Psoas muscle (tissue), 8 donors: ENCODE measurements at places on chromosomes 3 and 15. TPM values are rescaled to one million over a fixed set of nuclear protein-coding genes. Genes with fewer than 3 reads are reported as not detected.

CD200 gene
- polyA plus RNA-seq: 0.75 TPM

PCSK6 gene
- 8.3 TPM for polyA plus RNA-seq

ACKR2 gene
- polyA plus RNA-seq: 0.04 TPM

GRCh38 chr3:185250653-185251052 lies 3.2 kb downstream of the EHHADH start:
- no peaks in the 10 kb centered on the region for H3K4me1 ChIP-seq
- no peak for DNase-seq
- no peaks in the 10 kb centered on the region for H3K27me3 ChIP-seq
- H3K4me3 ChIP-seq: no peak overlapping the region
- no peaks in the 10 kb centered on the region for H3K36me3 ChIP-seq

DNA sequence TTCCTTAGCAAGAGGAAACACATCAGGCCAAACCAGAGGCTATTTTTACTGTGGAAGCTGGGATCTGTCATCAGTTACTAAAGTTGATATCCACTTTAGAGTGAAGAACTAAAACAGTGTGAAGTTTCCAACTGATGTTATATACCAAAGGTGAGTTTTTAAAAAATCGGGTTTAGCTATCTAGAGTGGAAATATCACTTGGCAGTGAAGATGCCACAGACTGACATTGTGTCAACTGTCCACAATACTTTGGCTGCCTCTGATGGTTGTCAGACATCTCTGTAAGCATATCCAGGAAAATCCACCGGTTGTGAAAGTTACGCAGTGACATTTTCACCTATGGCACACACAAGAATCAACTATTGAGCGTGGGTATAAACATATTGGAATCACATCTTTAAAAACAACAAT lies 9.2 kb downstream of the ZIC1 start:
- peak overlapping the region; percentile 75 for H3K4me3 ChIP-seq
- peak overlapping the region; percentile 70 for H3K27ac ChIP-seq
- no peaks in the 10 kb centered on the region for H3K36me3 ChIP-seq
- DNase-seq: no peak
- peaks cover 5% of the 10 kb centered on the region for H3K4me1 ChIP-seq

- no peak overlapping the region for H3K4me3 ChIP-seq
- H3K36me3 ChIP-seq: no peaks in the 10 kb centered on the region
- H3K4me1 ChIP-seq: no peaks in the 10 kb centered on the region
- H3K27me3 ChIP-seq: no peaks in the 10 kb centered on the region
Observed at GRCh38 chr15:31934821-31935220, 95.5 kb upstream of the CHRNA7 start.

DNA sequence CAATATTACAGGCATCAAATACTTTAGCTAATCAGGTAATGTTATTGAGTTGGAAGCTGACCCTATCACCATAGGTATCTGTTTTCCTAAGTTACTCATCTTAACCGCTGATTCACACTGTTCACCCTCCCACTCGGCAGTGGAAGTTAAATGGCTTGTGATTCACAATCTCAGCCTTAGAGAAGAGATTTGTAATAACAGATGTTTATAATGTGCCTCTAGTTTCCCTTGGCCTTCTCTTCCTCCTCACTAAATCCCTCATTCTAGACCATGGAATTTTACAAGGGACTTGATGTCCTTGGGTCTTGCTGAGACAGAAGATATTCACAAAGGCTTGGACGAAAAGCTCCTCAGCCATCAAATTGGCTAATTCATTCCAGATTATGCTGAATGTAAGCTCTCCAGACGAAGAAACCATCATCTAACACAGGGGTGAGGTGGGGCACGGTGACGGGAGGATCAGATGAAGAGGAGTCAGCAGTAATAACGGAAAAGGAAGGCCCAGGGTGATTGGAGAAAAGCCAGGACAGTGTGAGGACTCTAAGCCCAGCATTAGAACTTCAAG lies 931.7 kb downstream of the MCTP2 start:
- no peak overlapping the region for H3K27ac ChIP-seq
- no peak overlapping the region for H3K4me3 ChIP-seq
- no peaks in the 10 kb centered on the region for H3K4me1 ChIP-seq
- DNase-seq: no peak
- H3K36me3 ChIP-seq: no peaks in the 10 kb centered on the region

- H3K27ac ChIP-seq: no peak overlapping the region
- no peak for DNase-seq
- no peaks in the 10 kb centered on the region for H3K4me1 ChIP-seq
- H3K27me3 ChIP-seq: no peaks in the 10 kb centered on the region
- H3K4me3 ChIP-seq: no peak overlapping the region
- H3K36me3 ChIP-seq: no peaks in the 10 kb centered on the region
Observed at GRCh38 chr15:57731530-57732103, 25.1 kb downstream of the POLR2M start.

DNA sequence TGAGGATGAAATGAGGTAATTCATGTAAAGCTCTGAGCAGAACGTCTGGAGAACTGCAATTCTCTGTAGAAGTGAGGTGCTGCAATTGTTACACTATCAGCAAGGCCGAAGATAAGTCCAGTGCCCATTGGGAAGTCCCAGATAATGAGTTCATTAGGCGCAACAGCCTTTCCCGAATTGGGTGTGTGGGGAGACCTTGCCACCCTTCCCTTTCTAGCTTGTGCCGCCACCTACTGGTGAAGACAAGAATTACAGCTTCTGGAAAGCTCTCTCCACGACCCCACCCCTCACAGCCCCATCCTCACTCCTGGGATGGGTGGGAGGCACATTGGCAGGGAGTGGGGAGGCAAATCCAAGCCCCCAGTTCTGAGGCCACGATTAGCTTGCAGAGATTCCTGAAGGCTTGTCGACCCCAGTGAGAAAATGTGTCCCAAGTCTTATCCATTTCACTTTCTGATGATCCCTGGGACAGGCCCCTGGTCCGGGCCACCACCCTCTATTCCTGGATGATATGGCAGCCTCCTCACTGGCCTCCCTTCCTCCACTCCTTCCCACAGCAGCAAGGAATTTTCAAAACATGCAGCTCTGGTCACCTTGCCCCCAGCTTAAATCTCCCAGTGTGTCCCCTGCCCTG lies 36.4 kb downstream of the FAM3D start:
- peaks cover 10% of the 10 kb centered on the region for H3K4me1 ChIP-seq
- H3K36me3 ChIP-seq: no peaks in the 10 kb centered on the region
- no peaks in the 10 kb centered on the region for H3K27me3 ChIP-seq
- no peak overlapping the region for H3K4me3 ChIP-seq
- no peak overlapping the region for H3K27ac ChIP-seq

GRCh38 chr3:32888739-32889138 lies 62.7 kb upstream of the CCR4 start:
- no peaks in the 10 kb centered on the region for H3K36me3 ChIP-seq
- no peaks in the 10 kb centered on the region for H3K27me3 ChIP-seq
- H3K4me3 ChIP-seq: no peak overlapping the region

DNA sequence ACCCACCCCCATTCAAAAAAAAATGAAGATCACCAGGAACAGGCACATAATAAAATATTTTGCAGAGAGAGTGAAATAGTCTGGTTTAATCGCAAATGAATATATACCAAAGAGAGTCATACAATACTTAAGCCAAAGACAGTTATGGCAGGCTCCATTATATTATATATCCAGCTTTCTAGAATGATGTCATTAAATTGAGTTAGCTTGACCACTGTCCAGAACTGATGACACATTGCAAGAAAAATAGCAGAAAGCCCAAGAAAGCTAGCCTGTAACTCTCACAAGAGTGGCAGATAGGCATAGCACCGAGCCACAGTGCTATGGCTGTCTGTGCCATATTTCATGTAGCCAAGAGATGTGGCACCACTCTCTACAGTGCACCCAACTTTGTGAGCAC lies 231.9 kb upstream of the SEMA6D start:
- no peak for DNase-seq
- H3K27ac ChIP-seq: no peak overlapping the region
- H3K27me3 ChIP-seq: no peaks in the 10 kb centered on the region

GRCh38 chr3:129121016-129121791 lies 400 bp downstream of the RAB43 start:
- peaks cover 10% of the 10 kb centered on the region for H3K4me1 ChIP-seq
- DNase-seq: no peak
- H3K4me3 ChIP-seq: peak overlapping the region; percentile 90
- H3K27me3 ChIP-seq: no peaks in the 10 kb centered on the region
- peak overlapping the region; percentile 84 for H3K27ac ChIP-seq

- DNase-seq: no peak
- H3K27ac ChIP-seq: peak overlapping the region; percentile 10
- H3K36me3 ChIP-seq: no peaks in the 10 kb centered on the region
- H3K27me3 ChIP-seq: no peaks in the 10 kb centered on the region
Observed at GRCh38 chr3:136166507-136166906, 29.6 kb downstream of the MSL2 start.

DNA sequence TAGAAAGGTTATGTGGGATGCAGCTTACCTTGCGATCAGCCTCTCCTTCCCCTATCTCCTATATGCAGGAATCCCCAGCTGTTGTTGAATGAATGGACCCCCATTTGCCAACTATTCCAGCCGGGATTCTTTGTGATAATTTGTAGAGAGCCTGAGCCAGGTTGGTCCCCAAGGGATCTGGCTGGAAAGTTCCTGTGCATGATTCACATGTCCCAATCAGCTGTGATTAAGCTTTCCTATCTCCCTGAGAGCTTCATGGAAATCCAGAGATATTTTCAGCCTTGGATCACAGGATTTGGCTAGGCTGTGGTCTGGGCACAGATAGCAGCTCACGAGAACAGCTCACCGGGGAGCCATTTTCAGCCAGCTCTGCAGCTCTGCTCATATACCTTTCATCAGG lies 76.7 kb downstream of the ARNT2 start:
- no peaks in the 10 kb centered on the region for H3K4me1 ChIP-seq
- H3K4me3 ChIP-seq: no peak overlapping the region
- no peaks in the 10 kb centered on the region for H3K36me3 ChIP-seq
- H3K27me3 ChIP-seq: no peaks in the 10 kb centered on the region
- no peak overlapping the region for H3K27ac ChIP-seq

DNA sequence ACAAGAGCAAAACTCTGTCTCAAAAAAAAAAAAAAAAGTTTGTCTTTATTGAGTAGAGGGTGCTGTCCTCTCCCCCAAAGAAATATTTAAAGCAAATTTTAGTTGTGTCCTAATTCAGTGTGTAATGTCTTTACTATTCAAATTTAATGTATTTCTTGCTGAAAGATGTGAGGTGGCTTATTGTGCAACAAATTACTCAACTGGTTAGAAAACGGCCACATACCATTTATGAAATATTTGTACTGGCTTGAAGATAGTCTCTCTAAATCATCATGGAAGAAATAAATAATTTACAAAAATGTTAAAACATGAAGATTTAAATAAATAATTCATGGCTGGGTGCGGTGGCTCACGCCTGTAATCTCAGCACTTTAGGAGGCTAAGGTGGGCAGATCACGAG lies 63.0 kb downstream of the SLTM start:
- H3K4me1 ChIP-seq: no peaks in the 10 kb centered on the region
- H3K27ac ChIP-seq: no peak overlapping the region
- DNase-seq: no peak
- no peaks in the 10 kb centered on the region for H3K36me3 ChIP-seq
- no peaks in the 10 kb centered on the region for H3K27me3 ChIP-seq
- no peak overlapping the region for H3K4me3 ChIP-seq

DNA sequence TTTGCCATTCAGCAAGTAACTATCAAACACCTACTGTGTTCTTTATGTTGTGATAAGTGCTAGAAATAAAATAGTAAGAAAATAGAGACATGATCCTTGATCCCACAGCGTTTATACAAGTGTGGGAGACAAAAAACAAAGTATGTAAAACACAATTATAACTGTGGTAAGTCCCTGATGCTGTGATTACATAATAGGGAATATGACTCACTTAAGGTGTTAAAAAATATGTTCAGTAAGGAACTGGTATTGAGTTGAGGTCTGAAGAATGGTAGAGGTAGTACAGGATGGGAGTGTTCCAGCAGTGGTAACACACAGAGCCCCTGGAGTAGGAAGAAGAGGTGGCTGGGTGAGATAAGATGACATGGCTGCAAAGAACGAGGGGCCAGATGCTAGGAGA lies 132.1 kb upstream of the TMC3 start:
- no peak overlapping the region for H3K27ac ChIP-seq
- H3K4me1 ChIP-seq: no peaks in the 10 kb centered on the region
- no peaks in the 10 kb centered on the region for H3K36me3 ChIP-seq
- DNase-seq: no peak
